Activated T-cell treated with anti-CD3 and anti-CD28 coated beads for 1 hour (primary cell): ENCODE measurements at places on chromosomes 7 and 10.

DNA sequence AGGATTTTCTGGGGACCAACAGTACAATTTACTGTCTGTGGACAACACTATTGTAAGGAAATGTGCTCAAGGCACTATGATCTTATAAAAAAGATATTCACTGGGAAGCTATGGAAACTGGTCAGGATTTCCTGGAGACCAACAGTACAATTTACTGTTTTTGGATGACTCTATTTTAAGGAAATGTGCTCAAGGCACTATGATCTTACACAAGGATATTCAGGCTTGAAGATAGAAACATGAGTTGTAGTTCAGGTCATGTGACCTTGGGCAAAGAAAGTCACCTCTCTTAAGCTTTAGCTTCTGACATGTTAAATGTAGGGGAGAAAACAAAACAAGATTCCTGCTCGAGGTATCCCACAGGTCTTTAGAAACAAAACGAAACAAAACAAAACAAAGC is 1.7 kb upstream of the ITPRID1 start:
- no peak for DNase-seq

DNA sequence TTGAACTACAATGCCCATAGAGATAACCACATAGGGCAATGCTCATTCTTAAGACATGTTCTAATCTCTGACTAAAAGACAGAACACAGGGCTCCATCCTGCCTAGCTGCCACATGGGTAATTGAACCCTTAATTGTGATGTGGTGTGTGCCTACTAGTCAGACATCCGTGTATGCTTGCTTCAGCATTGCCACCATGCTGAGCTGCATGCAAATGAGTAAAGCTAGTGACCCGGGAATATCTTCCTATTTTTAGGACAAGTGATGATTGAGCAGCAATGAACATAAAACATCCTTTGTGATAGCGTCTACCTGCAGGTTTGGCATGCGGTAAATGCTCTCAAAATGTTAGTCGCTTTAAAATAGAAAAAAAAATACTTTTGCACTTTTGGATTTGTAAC is 115.8 kb downstream of the MAGI2 start:
- no peak for DNase-seq

DNA sequence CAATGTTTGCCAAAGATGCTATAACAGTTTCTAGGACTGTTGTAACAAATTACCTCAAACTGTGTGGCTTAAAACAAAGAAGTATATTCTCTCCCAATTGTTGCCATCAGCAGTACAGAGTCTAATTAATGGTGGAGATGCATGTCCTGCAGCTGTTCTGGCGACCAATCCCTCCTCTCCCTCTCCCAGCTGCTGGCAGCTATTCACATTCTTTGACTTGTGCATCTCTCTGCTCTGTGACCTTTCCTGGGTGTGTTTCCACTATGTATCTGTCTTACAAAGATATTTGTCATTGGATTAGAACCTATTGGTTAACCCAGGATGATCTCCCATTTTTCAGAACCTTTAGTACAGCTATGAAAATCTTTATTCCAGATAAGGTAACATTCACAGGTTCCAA is 561.7 kb upstream of the POM121L12 start:
- no peak for DNase-seq

DNA sequence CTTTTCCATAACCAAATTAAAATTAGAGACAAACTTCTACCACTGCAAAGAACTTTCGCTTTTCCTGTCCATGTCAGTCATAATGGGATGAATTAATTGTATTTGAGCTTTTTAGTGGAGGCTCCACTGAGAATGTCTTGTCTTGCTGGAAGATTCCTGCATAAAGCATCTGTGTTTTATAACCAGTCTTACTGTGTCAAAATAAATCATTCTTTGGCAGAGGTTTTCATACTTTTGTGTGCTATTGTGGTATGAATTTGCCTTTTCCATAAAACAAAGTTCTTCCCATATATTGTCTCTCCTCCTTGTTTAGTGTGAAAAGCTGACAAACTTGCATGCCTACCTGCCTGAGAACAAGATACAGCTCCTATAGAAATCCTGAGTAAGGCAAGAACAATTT is 124.8 kb upstream of the CCDC6 start:
- no peak for DNase-seq

DNA sequence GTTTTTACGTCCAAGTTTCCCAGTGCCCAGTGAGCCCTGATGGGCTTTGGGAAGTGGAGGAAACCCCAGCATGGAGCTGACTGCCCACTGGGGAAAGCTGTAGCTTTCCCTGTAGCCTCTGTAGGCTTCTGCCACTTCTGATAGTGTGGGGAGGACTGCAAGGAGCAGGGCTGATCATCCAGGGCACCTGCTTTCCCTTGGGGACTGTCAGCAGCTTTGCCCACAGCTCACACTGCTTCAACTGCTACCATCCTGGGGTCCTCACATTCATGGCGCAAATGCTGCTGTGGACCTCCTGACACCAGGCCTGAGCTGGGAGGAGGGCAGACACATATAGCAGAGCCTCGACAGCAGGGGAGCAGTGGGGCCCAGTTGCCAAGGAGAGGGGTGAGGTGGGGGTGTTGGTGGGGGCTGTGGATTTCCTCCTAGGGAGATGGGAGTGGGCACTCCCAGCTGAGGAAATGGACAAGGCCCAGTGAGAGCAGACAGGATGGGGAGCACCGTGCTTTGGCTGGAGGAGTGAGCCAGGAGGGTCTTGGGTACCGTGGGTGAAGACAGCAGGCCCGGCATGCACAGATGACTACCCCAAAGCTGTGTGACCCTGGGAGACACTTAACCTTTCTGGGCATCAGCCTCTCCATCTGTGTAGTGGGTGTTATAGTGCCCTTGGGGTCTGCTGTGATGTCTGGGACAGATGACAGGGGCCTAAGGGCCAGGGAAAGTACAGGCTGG is 16.2 kb downstream of the RAMP3 start:
- no peak for DNase-seq
